ENCODE measurements at places on chromosomes 1 and 21.

- DNase-seq, result no peak
These were observed 9.7 kb downstream of the TMPRSS3 start for GRCh38 chr21:42386034-42386591.

DNA sequence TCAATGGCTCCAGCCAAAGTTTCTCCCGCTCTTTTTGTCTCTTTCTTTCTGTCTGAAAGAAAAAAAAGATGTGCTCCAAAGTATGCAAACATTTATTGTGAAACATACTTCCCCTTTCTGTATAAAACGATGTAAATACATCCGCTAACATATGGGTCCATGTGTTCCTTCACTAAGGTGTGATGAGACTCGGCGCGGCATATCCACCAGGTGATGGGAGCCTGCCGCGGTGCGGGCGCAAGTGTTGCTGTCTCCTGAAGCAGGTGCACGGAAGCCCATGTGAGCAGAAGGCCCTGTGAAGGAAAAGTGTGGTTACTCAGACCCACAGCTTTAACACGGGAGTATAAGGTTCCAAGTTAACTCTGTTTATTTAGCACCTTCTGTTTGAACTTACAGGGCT, 466.6 kb upstream of the C1orf87 start:
- DNase-seq, result no peak

GRCh38 chr21:43721206-43721605, 2.3 kb downstream of the PDXK start:
- DNase-seq, result no peak

DNA sequence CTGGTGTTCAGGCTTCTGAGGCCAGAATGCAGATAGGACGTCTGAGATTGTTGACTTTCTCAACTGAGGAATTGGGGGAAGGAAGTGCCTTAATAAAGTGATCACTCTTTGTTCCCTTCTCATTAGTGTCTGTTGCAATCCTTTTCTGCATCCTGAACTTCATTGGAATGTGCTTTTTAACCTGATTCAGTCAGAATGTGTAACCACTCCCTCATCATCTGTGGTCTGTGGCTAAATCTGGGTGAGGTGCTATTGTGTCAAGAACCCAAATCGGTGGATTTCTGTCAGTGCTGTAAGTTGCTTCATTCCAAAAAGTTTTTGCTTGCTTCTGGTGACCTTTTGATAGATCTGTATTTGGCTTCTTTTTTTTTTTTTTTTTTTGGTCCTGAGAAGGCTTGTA, 38.2 kb downstream of the ARID1A start:
- no peak for DNase-seq

DNA sequence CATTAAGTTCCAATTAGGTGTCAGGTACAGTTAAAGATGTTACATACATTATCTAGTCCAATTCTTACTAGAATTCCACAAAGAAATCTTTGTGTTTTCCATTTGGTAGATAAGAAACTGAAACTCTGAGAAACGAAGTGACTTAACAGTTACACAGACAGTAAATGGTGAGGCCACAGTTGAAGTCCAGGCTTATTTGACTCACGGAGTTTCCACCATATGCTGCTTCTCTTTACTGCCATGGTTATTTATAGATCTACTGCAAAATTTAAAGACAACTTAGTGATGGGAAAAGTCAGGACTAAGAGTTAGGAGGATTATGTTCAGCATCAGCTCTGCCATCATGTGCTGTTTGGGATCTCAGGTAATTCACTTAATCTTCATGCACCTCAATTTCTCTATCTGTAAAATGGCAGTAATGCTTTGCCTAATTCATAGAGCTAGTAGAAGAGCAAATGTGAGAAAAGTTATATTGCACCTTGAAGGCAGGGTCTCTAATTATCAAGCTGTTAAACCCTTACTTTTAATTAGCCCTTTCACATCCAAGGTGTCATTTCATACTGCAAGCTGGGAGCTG, 26.2 kb upstream of the SAMSN1 start:
- DNase-seq, result no peak

DNA sequence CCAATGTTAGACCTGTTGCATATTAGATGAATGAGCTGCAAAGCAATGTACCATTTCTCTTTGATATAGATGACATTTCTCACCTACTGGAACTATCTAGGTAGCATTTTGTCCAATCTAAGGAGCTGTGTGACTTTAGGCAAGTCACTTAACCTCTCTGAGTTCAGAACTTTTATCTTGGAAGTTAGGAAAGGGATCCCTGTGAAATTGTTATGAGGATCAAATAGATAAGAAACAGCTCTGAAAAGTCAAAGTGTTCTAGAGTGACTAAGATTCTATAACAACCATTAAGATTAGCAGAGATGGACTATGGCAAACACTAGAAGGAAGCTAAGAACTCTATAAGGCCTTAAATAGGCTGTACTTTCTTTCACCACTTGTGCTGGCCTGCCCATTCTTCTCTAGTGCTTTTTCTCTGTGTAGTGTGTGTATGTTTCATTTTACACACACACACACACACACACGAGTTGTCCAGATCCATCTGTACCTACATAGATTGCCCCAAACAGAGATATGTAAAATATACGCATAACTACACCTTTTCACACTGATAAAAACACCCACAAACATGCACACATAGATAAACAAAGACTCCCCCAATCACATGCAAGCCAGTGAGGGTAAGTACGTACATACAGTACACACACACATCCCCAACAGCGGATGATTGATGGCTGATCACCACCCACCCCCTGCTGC, 19.4 kb upstream of the LRRN2 start:
- DNase-seq, result no peak

Measured in T47D (cell line).